Body of pancreas (tissue), 4 donors: ENCODE measurements at places on chromosomes 2 and 18. TPM values are rescaled to one million over a fixed set of nuclear protein-coding genes. Genes with fewer than 3 reads are reported as not detected.
A peak's percentile ranks its signal among the peaks of the same experiment; 100 is the strongest.

- no peak for DNase-seq
These were observed 1082.9 kb upstream of the CDH2 start for GRCh38 chr18:29259838-29260237.

DNA sequence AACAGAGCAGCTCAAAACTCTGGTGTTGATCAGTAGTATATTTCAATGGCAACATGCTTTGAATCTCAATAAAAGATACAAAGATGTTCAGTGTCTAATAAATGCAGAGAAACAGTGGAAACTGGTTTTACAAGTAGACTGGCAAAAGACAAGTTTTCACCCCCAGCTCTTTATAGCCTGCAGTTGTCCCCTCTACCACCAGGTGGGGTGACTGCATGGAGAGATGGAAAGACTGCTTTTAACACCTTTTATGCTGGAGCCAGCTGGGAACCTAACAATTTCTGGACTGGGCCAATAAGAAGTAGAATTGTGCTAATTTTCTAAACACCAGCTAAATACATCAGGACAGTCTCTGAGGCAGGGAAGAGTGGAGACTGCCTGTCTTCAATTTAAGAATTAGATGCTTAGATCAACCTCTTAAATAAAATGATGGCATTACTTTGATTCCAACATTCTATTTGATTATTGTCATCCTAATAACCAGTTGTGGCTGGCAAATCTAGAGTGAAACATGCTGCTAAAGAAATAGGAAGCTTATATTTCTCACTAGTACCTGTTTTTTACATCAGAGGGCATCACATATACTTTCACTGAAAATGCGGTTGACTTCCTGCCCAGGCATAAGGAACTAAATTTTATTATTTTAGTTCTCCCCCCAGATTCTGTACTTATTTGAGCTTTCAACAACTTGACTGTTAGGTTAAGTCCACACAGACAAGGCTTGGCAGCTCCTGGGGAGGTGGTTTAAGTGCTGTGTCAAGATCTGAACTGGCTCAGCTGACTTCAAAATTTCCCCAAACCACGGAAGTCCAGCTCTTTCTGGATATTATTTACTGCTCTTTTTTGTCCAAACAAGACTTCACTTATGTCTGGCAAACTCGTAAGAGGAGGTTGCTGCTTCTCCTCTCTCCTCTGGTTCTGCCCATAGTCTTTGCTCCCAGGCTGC lies 140.5 kb downstream of the TPGS2 start:
- DNase-seq = peak; percentile 78

DNA sequence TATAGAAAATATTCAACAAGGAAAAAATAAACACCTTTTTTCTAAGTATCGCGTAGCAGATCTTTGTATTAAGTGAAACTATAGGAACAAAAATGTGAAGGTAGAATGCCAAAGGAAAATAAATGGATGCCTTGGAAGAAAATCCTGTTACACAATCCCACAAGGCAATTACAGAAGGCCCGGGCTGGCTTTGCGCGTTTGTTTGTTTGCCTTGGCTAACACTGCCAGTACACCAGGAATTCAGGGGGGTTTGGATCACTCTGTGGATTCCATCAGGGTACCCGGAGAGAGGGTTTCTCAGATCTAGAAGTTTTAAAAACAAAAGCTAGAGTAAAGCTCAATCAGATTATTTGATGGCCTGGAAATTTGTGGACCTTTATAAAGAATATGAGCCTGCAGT lies 478.3 kb downstream of the FBXO15 start:
- peak; percentile 14 for DNase-seq

GRCh38 chr2:103594823-103595222 lies 833.0 kb downstream of the TMEM182 start:
- no peak for DNase-seq

WNT6 gene
- total RNA-seq = 1.0 TPM

- DNase-seq = no peak
These were observed 37.5 kb downstream of the SCN1A start for GRCh38 chr2:166090346-166090745.
